Kidney (tissue), 22 donors: ENCODE measurements at places on chromosomes 7 and 10. TPM values are rescaled to one million over a fixed set of nuclear protein-coding genes. Genes with fewer than 3 reads are reported as not detected.

DNA sequence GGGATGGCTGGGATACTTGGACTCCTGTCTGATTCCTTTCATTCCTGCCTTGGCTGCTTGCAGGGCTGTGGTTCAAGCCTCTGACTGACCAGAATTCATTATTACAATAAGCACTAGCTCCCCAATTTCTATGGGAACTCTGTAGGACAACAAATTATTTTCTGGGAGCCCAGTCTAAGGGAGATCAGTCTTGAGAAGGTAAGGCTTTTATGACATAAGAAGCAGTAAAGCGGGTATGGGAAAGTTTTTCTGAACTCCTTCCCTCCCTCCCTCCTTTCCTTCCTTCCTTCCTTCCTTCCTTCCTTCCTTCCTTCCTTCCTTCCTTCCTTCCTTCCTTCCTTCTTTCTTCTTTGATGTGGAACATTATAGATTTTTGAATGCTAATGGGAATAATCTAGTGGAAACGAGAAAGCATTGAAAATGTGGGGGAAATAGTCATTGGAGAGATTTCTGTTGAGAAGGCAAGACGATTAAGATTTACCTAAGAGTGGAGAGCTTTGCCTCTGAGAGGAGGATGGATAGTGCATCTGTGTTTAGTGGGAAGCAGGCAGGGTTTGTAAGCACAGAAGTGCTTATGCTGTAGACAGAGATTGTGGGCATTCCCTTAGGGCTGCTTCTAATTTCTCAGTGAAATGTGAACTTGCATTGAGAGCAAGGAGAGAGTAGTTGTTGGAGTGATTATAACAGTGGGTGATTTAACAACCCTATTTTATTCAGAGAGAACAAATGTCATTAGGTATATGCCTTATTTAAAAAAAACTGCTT lies 201.5 kb downstream of the DNAJB9 start:
- no peak for DNase-seq

- no peak for DNase-seq
Measured at GRCh38 chr10:99681553-99681952, 22.2 kb downstream of the ENTPD7 start.

DNA sequence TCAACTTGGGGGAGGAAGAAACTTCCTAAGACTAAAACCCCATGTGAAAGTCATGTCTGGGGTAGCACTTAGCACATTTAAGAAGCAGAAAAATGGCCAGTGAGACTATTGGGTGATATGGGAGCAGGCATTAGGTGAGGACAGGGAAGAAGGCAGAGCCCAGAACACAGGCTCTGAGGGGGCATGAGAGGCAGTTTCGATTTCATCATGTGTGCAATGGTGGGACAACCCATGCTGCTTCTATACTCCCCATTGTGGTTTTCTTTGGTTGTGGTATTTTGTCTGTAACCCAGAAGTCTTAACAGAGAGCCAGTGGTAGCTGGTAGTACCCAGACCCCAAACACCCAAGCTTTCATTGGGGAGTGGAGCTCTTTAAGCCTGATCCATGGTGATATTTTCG lies 752.0 kb downstream of the GRID1 start:
- DNase-seq, result no peak

DNA sequence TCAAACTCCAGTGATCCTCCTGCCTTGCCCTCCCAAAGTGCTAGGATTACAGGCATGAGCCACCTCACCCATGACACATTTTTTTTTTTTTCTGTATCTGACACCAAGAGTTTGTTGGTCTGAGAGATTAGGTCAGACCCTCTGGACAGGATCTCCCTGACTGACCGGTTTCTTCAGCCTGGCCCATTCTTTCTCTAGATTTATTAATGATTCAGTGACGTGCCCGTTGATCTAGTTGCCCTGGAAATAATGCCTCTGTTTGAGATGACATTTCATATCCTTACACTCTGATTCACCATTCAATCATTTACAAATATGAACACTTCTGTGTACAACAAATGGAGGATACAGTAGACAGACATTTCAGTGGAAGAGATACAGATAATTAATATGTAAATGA lies 1.4 kb upstream of the ZNF212 start:
- no peak for DNase-seq

DNA sequence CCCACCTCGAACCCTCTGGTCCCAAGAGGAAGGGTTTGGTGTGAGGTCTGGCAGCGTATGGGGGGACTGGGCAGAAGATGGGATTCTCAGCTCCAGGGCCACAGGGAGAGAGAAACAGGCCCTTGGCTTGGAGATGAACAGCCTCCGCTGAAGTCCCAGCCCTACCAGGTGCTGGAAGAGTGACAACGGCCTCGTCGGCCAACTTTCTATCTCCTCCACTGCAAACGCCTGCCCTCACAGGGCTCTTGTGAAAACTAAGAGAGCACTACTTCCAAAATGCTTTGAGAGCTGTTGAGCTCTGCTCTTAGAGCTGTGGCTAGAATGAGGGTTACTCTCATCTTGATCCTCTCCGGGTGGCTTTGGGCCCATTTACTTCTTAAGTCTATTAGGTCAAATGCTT lies 63.5 kb downstream of the AFAP1L2 start:
- no peak for DNase-seq

DNA sequence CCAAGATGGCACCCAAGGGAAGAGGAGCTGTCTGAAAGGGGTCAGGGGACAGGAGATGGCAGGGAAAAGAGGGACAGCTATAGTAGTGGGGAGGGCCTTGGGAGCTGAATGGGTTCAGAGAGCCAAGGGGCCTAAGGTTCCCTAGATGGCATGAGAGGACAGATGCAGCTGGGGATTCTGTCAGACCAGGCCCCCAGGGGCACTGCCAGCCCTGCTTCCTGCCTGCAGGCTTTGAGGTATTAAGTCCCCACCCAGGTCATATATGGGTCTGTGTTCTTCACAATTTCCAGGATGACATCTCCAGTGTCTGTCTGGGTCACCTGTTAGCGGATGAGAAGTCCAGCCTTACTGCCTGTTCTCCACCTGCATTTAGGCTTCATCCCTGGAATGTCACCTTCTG lies 56.7 kb downstream of the NEURL1 start:
- DNase-seq, result no peak

- peak; percentile 23 for DNase-seq
Measured at GRCh38 chr10:48683868-48684267, 805 bp upstream of the WDFY4 start.

- no peak for DNase-seq
Measured at GRCh38 chr7:33821970-33822369, 83.4 kb upstream of the BMPER start.

- no peak for DNase-seq
Measured at GRCh38 chr7:7110706-7111105, 71.6 kb upstream of the C1GALT1 start.

GRCh38 chr7:45171946-45172345 lies 14.4 kb downstream of the RAMP3 start:
- DNase-seq, result no peak

The ZNF503 gene
- total RNA-seq, result 34.7 TPM

The PRR15 gene
- total RNA-seq, result 21.2 TPM

The CNPY1 gene
- not detected for total RNA-seq

The SPDYE9 gene
- total RNA-seq, result not detected

The ZNF12 gene
- 31.3 TPM for total RNA-seq

The PRTFDC1 gene
- 3.8 TPM for total RNA-seq

The MMD2 gene
- total RNA-seq, result not detected
